ENCODE measurements at places on chromosomes 6 and 20.

- H3K27me3 ChIP-seq: no peaks in the 10 kb centered on the region
- no peak for DNase-seq
- no peaks in the 10 kb centered on the region for H3K36me3 ChIP-seq
- no peak overlapping the region for H3K27ac ChIP-seq
Observed at GRCh38 chr6:143400258-143401067, 50.0 kb downstream of the ADAT2 start.

DNA sequence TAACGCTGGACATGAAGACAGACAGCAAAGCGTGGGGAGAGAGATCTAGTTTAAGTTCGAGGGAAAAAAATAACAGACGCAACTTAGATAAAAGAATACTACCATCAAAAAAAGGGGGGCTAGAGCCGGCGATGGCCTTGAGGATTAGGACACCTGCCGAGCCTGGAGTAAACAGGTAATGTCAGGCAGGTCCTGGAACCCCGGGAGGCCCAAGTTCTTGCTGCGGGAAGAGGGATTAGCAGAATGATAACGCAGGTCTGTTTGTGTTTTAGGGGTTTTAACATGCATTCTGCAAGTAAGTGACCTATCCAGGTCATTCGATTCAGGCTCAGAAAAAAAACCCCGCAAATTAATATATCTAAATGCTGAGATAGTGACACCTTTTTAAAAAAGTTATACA is 754 bp upstream of the TMEM170B start:
- peak overlapping the region; percentile 86 for H3K27ac ChIP-seq
- peaks cover 10% of the 10 kb centered on the region for H3K4me1 ChIP-seq
- no peaks in the 10 kb centered on the region for H3K36me3 ChIP-seq
- peaks cover 8% of the 10 kb centered on the region for H3K27me3 ChIP-seq
- H3K4me3 ChIP-seq: peak overlapping the region; percentile 94
- DNase-seq: no peak

- no peaks in the 10 kb centered on the region for H3K27me3 ChIP-seq
- no peak overlapping the region for H3K27ac ChIP-seq
- peaks cover 36% of the 10 kb centered on the region for H3K4me1 ChIP-seq
- peaks cover 4% of the 10 kb centered on the region for H3K36me3 ChIP-seq
- no peak for DNase-seq
- H3K4me3 ChIP-seq: no peak overlapping the region
Observed at GRCh38 chr6:106102034-106102433, 15.9 kb downstream of the PRDM1 start.

- H3K27ac ChIP-seq: peak overlapping the region; percentile 8
- no peak for DNase-seq
- H3K4me3 ChIP-seq: no peak overlapping the region
- peaks cover 13% of the 10 kb centered on the region for H3K36me3 ChIP-seq
- peaks cover 15% of the 10 kb centered on the region for H3K4me1 ChIP-seq
Observed at GRCh38 chr20:35837577-35838195, 65.9 kb downstream of the PHF20 start.

DNA sequence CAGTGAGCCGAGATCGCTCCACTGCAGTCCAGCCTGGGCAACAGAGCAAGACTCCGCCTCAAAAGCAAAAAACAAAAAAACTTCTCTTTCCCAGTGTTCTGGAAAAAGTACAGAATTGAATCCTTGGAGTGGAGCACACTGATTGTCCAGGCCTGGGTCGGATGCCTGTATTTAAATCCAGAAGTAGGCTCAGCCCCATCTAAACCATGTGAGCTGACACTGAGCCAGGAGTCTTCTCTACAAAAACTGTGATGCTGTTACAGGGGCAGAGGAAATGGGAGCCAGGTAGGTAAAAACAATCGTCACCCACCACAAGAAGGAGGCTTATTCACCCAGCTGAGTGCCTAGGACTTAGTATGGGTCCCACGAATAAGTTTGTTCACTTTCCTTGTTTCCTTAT is 43.0 kb upstream of the PTPN1 start:
- peaks cover 6% of the 10 kb centered on the region for H3K27me3 ChIP-seq
- no peak for DNase-seq
- no peak overlapping the region for H3K4me3 ChIP-seq
- H3K4me1 ChIP-seq: peaks cover 9% of the 10 kb centered on the region
- no peaks in the 10 kb centered on the region for H3K36me3 ChIP-seq

DNA sequence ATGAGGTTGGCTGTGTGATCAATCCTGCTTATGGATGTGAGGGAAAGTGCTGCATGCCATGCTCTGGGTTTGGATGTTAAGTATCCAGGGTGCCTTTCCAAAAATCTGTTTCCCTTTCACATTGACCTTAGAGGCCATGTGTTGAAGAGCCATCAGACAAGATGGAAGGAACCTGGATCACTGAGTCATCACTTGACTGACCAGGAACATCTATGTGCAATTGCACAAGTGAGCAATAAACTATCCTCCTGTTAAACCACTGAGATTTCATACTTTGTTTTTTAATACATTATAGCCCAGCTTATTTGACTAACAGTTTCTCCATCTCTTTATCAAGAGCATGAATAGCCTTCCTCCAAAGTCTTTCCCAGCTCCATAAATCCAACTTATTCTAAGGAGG is 17.8 kb upstream of the TMEM14A start:
- no peaks in the 10 kb centered on the region for H3K4me1 ChIP-seq
- DNase-seq: no peak
- no peak overlapping the region for H3K27ac ChIP-seq
- no peak overlapping the region for H3K4me3 ChIP-seq
- H3K36me3 ChIP-seq: no peaks in the 10 kb centered on the region
- H3K27me3 ChIP-seq: peaks cover 33% of the 10 kb centered on the region

DNA sequence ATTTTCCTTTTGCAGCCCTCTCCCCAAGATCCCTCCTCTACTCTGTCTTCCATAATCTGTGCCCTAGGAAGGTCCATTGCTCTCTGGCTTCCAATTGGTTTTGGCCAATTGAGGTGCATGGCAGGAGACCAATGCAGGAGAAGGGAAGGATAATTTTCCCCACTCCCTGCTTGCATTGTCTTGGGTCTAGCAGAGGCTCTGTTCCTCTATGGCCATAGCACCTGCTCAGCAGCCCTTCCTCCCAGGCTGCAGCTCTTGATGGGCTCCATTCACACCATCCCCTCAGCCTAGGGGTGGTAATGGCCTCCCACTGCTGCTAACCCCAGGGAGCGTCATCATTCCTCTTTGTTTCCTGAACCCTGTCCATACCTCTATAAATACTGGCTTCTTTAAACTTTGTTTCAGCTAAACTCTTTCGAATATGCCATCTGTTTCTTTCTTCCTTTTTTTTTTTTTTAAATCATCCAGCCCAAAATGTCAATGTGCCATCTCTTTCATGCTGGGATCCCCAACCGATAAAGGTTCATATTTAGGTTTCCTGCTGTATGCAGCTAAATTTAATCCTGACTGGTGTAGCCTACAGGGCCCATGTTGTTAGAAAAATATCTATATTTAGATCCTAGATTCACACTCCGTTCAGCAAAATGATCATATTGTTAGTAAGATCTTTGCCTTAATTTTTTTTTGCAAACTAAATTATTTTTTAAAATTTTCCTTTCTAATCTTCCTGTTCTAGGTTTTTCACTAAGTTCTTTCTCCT is 63.8 kb downstream of the HECA start:
- H3K4me1 ChIP-seq: peaks cover 7% of the 10 kb centered on the region
- no peak for DNase-seq
- H3K4me3 ChIP-seq: no peak overlapping the region
- no peaks in the 10 kb centered on the region for H3K36me3 ChIP-seq

GRCh38 chr20:3203315-3204123 is 963 bp downstream of the DDRGK1 start:
- no peak for DNase-seq
- H3K27ac ChIP-seq: peak overlapping the region; percentile 94
- no peaks in the 10 kb centered on the region for H3K27me3 ChIP-seq

DNA sequence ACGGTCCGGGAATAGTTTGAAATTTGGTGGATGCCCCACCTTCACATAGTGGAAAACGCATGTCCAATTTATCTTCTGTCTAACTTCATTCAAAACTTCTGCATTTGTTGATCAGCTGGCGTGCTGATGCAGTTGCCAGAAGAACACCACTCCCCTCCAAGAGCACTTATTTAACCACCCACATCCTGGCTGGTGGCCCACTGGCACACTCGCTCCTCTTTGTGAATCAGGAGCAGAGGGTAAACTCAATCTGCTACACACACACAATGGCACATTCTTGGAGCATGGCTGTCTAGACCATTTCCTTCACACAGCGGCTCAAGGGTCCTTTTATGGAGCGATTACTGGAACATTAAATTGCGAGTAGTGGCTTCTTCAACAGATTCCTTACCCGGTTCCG is 55.1 kb upstream of the CEP162 start:
- H3K27me3 ChIP-seq: peaks cover 19% of the 10 kb centered on the region
- no peak overlapping the region for H3K27ac ChIP-seq
- DNase-seq: no peak
- no peaks in the 10 kb centered on the region for H3K36me3 ChIP-seq
- H3K4me1 ChIP-seq: no peaks in the 10 kb centered on the region
- no peak overlapping the region for H3K4me3 ChIP-seq

DNA sequence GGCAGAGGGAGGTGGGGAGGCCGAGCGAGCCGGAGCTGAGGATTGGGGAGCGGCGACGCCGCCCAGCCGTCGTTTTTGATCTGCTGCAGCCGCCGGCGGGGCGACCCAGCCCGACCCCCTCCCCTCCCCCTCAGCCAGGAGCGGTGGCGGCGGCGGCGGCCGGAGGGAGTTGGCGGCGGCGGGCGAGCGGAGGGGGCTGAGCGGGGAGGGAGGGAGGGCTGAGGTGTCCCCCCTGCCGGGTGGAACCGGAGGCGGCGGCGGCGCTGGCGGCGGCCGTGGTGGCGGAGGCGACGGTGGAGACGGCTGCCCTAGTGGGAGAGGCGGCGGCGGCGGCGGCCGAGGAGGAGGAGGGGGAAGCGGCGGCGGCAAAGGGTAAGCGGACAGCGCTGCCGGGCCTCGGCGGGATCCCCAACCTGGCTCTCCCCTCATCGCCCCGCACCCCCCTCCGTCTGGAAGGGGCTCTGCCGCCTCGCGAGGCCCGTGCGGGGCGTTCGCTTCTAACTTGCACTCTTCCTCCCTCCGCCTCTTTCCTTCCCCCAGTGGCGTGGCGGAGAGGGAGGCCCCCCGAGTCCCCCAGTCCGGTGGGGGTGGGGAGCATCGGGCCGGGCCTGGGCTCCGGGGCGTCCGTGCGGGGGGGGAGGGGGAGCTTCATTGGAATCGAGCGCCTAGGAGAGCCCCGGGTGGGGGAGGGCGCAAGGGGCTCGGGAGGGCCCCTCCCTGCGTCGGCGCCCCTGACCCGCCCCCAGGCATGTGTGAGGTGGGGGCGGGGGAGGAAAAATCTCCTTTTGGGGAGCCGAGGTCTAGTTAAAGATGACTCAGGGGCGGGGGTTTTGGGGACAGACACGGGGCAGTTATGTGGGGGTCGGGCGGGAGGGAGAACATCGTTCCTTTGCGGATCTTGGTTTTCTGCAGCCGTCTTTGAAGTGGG is at the start of gene TAB2:
TSS of gene TAB2 (plus strand) at position 69 of the 928 bp plus-strand sequence. CDS start 52,286 bp downstream, outside the sequence.
- no peaks in the 10 kb centered on the region for H3K27me3 ChIP-seq
- peak; percentile 61 for DNase-seq
- H3K4me3 ChIP-seq: peak within 1 kb of the TSS; percentile 94

GRCh38 chr6:45837541-45838200 is 178.0 kb downstream of the CLIC5 start:
- no peak overlapping the region for H3K4me3 ChIP-seq
- no peak for DNase-seq
- H3K27me3 ChIP-seq: peaks cover 7% of the 10 kb centered on the region
- H3K27ac ChIP-seq: no peak overlapping the region

GRCh38 chr20:57372581-57373350 is 18.4 kb upstream of the RBM38 start:
- H3K27me3 ChIP-seq: no peaks in the 10 kb centered on the region
- no peaks in the 10 kb centered on the region for H3K4me1 ChIP-seq
- H3K4me3 ChIP-seq: no peak overlapping the region
- H3K36me3 ChIP-seq: peaks cover 43% of the 10 kb centered on the region
- no peak for DNase-seq

DNA sequence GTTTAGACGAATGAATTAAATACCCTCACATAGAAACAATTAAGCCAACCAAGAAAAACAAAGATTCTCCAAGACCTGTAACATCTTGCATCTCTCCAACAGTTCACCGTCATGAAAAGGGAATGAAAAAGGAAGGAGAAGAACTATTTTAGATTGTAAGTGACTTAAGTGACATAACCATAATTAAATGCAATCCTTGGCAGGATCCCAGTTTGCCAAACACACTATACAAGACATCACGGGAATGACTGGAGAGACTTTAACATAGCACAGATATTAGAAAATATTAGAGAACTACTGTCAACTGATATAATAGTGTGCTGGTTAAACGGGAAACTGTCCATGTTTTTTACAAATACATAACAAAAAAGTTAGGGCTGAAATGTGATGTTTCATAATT is 22.2 kb downstream of the EPB41L2 start:
- no peak overlapping the region for H3K27ac ChIP-seq
- no peaks in the 10 kb centered on the region for H3K36me3 ChIP-seq
- H3K27me3 ChIP-seq: no peaks in the 10 kb centered on the region
- peaks cover 10% of the 10 kb centered on the region for H3K4me1 ChIP-seq
- H3K4me3 ChIP-seq: no peak overlapping the region
- no peak for DNase-seq

- no peaks in the 10 kb centered on the region for H3K4me1 ChIP-seq
- H3K4me3 ChIP-seq: no peak overlapping the region
Observed at GRCh38 chr20:60201198-60201835, 243.1 kb downstream of the CDH26 start.

GRCh38 chr6:109788687-109789086 is 97.6 kb downstream of the FIG4 start:
- peaks cover 19% of the 10 kb centered on the region for H3K36me3 ChIP-seq
- no peaks in the 10 kb centered on the region for H3K4me1 ChIP-seq

- peaks cover 4% of the 10 kb centered on the region for H3K4me1 ChIP-seq
- H3K27me3 ChIP-seq: no peaks in the 10 kb centered on the region
- no peak overlapping the region for H3K4me3 ChIP-seq
- peak overlapping the region; percentile 50 for H3K27ac ChIP-seq
- DNase-seq: peak; percentile 29
- H3K36me3 ChIP-seq: no peaks in the 10 kb centered on the region
Observed at GRCh38 chr6:141464490-141464889, 668.2 kb upstream of the GJE1 start.

GRCh38 chr20:9532069-9532838 is 17.9 kb downstream of the LAMP5 start:
- H3K4me3 ChIP-seq: no peak overlapping the region
- H3K27me3 ChIP-seq: no peaks in the 10 kb centered on the region
- H3K36me3 ChIP-seq: no peaks in the 10 kb centered on the region

- H3K27me3 ChIP-seq: peaks cover 9% of the 10 kb centered on the region
- peaks cover 8% of the 10 kb centered on the region for H3K4me1 ChIP-seq
- no peak for DNase-seq
- no peak overlapping the region for H3K4me3 ChIP-seq
- H3K36me3 ChIP-seq: no peaks in the 10 kb centered on the region
- H3K27ac ChIP-seq: no peak overlapping the region
Observed at GRCh38 chr6:13188306-13188705, 140.0 kb downstream of the TBC1D7 start.
